ENCODE measurements at places on chromosomes 3 and 15. TPM values are rescaled to one million over a fixed set of nuclear protein-coding genes. Genes with fewer than 3 reads are reported as not detected.

DNA sequence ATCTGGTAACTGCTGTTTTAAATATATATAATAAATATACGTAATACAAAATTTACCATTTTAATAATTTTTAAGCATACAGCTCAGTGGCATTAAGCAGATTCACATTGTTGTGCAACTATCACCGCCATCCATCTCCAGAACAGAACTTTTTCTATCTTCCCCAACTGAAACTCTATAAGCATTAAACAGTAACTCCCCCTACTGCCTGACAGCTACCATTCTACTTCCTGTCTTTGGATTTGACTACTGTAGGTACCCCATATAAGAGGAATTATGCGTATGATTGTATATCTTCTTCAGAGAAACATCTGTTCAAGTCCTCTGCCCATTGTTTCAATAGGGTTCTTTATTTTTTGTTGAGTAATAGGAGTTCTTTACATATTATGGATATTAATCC, 36.8 kb downstream of the EID1 start:
- no peak for DNase-seq

DNA sequence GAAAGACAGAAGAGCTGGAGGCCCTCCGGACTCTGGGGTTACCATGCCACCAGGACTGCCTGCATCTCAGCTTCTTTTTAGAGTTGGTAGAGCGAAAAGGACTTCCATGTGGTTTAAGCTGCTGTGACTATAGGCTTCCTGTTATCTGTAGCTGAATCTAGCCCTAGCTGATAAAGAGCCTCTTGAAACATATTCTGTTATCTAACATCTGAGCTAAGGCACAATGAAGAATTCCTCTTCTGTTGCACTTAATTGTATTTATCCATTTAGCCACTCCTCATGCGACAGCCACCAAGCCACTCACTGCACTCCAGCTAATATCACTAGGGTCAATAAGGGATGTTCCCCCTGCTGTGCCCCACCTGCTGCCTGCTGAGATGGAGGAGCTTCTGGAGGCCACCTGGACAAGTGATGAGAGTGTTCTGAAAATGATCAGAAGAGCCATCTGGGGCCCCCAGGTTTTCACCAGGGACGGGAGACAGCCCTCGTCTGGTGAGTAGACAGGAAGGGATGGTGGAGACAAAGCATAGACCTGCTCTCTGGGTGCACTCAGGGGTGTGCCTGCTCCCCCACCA, 94.6 kb upstream of the PLXNA1 start:
- no peak for DNase-seq

- DNase-seq = no peak
These were observed 35.5 kb downstream of the USF3 start for GRCh38 chr3:113660896-113661295.

GRCh38 chr3:21734746-21735145, 16.3 kb downstream of the ZNF385D start:
- DNase-seq = no peak

DNA sequence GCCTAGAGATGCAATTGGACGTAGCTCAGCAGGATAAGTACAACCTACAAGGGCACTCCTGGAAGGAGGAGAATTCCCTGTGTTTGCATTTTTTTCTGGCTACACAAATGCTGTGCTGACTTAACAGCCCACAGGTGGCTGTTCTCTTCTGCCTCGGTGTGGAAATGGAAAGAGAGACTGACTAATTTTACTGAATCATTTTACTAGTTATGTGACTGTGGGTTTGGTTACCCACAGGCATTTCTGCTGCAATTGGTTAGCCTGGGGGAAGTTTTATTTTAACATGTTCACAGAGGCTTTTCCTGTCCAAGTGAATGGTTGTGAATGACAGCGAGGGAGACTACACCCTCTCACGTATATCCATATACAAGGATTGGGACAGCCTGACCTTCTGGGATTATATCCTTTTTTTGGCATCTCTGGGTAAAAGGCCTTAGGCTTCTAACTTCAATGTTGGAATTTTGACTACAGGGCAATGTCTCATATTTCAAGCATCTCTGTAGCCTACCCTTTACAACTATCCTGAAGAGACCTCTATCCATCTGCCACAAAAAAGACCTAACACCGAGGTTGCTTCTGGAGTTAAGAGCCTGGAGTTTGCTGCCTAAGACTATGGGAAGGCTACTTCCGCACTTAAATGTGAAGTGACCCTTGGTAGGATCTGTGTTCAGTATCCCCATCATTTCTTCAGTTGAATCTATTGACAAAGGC, 67.2 kb upstream of the TP63 start:
- no peak for DNase-seq

DNA sequence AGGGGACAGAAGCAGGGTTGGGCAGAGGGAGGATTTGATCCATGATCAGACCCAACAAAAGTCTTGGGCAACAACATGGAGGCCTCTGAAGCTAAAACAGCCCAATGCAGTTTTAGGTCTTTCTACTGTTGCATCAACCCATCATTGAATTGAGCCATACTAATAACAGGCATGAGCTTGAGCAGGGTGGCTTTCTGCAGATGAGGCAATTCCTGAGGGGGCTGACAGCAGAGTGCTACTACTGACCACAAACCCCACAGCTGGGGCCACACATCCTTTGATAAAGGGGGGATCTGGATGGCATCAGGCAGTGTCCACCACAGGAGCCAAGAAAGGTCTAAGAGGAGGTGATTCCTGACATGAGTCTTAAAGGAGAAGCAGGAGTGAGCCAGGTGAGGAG, 517.0 kb upstream of the PPP2R3A start:
- DNase-seq = no peak

GTF2E1 gene
- 12.7 TPM for total RNA-seq

GRCh38 chr3:56917361-56918110, 115.8 kb upstream of the ARHGEF3 start:
- DNase-seq = peak; percentile 58

GRCh38 chr3:60887574-60887973, 363.7 kb downstream of the FHIT start:
- DNase-seq = no peak

DNA sequence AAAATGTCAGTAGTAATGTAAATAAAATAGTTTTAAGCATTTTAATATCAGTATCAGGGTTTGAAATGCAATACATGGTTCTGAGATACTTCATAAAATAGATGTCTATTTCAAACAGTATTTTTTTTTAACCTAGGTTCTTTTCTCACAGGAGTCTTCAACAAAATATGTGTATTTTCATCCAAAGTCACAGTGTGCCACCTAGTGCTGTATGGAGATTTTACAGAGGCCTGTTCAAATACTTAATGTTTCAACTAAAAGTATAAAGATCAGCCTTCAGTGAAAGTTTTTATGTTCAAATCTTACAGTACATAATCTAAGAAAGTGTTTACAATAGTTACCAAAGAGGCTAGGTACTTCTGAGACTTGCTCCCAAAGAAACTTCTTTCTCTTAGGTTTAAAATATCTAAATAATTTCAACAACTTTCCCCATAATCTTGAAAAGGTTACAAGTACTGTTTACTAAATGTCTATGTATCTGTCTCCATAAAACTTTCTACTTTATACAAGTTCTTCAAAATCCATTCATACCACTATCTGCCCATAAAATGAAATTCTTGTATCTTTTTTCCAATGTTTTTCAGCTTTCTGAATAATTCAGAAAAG, 38.3 kb downstream of the SCAPER start:
- DNase-seq = no peak

NTRK3 gene
- total RNA-seq = not detected

RTP3 gene
- not detected for total RNA-seq

GOLGA8G gene
- 0.11 TPM for total RNA-seq

DNA sequence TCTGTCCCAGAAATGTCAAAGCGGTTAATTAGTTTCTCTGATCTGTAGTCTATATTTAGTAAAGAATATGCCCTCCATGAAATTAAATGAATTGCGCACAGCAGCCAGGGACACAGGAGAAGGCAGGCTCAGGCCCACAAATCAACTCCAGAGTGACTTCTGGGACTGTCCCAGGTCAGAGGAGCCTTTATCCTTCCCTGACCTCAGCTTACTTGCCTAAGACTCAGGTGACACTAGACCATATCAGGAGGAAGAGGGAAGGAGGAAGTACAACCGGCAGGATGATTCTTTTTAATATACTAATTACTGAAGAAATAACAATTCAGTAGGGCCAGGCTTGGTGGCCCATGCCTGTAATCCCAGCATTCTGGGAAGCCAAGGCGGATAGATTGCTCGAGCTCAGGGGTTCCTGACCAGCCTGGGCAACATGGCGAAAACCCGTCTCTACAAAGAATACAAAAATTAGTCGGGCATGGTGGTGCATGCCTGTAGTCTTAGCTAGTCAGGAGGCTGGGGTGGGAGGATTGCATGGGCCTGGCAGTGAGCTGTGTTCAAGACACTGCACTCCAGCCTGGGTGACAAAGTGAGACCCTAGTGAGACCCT, 1.8 kb upstream of the GPR15 start:
- no peak for DNase-seq

DNA sequence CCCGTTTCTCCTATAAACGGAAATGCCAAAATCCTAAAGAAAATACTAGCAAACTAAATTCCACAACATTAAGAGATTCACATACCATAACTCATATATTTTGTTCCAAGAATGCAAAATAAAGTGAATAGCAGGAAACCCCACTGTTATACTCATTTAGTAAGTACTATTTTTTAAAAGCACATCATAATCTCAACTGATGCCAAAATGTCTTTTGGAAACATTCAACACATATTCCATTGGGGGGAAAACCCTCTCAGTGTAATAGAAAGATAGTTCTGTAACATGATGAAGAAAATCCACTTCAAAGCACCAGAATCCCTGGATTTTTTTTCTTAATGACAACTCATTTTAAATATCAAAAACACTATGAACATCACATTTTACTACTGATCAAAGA, 93.0 kb upstream of the EIF1B start:
- no peak for DNase-seq

ACSBG1 gene
- total RNA-seq = 0.07 TPM

LMAN1L gene
- total RNA-seq = 0.72 TPM

SLC12A1 gene
- not detected for total RNA-seq

DNA sequence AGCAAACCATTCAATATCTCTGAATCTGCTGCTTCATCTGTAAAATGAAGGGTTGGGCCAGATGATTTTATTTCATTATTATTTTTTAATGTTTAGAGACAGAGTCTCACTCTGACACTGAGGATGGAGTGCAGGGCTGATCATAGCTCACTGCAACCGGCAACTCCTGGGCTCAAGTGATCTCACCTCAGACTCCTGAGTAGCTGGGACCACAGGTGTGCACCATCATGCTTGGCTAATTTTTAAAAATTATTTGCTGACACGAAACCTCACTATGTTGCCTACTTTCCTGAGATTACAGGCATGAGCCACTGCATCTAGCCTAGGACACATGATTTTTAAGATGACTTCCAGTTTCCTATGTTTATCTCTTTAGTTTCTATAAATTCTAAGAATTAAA, 105.8 kb downstream of the P3H2 start:
- no peak for DNase-seq

DNA sequence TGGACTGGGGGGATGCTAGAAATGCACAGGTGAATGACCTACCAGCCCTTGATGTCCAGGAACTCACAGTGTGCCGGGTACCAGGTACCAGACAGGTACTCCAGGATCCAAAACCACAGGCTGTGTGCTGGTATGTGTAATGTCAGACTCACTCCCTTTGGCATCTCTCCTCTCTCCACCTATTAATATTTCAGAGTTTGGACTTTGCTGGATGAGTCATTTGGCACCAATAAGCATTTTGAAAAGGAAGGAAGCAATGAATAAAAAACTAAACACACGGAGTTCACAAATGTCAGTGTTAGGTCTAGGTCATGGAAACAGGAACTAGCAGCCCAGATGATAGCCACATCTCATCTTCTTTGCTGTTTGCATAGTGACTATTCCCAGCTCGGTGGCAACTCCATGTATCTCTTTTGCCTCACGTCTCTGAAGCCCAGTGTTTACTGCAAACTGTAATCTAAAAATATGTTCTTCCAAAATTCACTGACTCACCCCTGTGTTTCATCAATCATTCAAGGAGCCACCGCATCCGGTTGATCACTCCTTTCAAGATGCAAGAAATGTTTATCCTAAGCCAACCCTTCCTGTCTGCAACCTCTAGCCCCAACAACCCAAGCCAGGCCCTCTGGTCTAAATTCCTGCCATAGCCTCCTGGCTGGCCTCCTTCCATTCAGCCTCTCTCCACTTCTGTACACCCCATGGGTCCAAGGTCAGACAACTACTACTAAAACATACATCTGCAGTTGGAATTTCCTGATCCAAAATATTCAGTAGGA, 8.4 kb downstream of the ITGB5 start:
- DNase-seq = no peak

GRCh38 chr15:73972984-73973682, 19.0 kb downstream of the STOML1 start:
- DNase-seq = peak; percentile 89

GRCh38 chr15:70882361-70882760, 9.9 kb downstream of the THAP10 start:
- DNase-seq = no peak

HHATL gene
- not detected for total RNA-seq

COL7A1 gene
- 1.4 TPM for total RNA-seq

- no peak for DNase-seq
These were observed 31.6 kb upstream of the SEMA3F start for GRCh38 chr3:50123394-50124051.

DNA sequence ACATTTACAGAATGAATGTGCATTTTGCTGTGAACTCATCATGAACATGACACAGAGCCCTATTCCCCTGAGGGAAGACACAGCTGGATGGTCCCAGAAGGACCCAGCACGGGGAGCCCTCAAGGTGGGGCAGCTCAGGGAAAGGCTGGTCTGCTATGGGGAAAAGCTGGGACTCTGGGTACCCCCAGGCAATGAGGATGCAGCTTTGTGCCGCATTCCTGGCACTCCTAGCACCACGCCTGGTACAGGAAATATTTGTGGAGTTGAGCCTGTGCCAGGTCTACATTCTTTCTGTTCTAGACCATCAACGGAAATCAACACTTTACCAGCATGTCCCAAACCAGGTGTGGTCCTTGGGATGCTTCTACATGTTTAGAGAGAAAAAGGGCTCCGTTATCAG, 74.0 kb downstream of the SRGAP3 start:
- no peak for DNase-seq

LIPH gene
- total RNA-seq = not detected

GANC gene
- total RNA-seq = 23.5 TPM

- DNase-seq = no peak
These were observed 9.5 kb downstream of the RPSA start for GRCh38 chr3:39415983-39416382.

All from natural killer cell (primary cell).